ENCODE measurements at places on chromosomes 11 and 22.

DNA sequence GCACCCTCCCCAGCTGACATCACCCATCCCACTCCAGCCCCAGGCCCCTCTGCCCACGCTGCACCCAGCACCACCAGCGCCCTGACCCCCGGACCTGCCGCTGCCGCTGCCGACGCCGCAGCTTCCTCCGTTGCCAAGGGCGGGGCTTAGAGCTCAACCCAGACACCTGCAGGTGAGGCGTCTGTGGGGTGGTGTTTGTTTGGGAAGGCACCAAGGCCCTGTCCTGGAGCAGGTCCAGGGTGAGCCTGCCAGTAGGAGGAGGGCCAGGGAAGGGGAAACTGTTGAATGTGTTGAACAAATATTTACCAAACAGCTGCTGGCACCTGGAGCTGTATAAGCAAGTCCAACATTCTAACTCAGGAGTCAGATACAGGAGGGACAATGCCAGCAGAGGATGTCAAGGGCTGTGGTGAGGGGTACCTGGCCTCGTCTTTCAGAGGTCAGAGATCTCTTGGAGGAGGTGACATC is 3.1 kb downstream of the VEGFB start:
- no peak for DNase-seq

DNA sequence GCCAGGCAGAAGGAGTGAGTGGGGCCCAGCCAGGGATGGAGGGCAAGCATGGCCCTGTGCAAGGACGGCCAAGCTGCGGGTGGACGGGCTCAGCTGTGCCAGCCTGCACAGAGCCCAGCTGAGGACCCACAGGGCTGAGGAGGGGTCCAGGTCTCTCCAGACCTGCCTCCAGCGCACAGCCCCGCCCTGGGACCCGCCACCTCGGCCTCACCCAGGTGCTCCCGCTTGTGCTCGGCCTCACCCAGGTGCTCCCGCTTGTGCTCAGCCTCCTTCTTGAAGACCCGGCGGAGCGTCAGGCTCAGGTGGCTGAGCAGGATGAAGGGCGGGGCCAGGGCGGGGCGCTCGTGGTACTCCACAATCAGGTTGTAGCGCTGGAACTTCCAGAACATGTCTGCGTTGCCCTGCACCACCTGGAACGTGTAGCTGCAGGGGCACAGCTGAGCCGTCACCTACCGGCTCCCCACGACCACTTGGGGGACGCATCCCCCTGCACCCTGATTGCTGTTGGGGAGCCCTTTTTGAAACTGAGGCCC is 6.4 kb downstream of the TSSC4 start:
- no peak for DNase-seq

DNA sequence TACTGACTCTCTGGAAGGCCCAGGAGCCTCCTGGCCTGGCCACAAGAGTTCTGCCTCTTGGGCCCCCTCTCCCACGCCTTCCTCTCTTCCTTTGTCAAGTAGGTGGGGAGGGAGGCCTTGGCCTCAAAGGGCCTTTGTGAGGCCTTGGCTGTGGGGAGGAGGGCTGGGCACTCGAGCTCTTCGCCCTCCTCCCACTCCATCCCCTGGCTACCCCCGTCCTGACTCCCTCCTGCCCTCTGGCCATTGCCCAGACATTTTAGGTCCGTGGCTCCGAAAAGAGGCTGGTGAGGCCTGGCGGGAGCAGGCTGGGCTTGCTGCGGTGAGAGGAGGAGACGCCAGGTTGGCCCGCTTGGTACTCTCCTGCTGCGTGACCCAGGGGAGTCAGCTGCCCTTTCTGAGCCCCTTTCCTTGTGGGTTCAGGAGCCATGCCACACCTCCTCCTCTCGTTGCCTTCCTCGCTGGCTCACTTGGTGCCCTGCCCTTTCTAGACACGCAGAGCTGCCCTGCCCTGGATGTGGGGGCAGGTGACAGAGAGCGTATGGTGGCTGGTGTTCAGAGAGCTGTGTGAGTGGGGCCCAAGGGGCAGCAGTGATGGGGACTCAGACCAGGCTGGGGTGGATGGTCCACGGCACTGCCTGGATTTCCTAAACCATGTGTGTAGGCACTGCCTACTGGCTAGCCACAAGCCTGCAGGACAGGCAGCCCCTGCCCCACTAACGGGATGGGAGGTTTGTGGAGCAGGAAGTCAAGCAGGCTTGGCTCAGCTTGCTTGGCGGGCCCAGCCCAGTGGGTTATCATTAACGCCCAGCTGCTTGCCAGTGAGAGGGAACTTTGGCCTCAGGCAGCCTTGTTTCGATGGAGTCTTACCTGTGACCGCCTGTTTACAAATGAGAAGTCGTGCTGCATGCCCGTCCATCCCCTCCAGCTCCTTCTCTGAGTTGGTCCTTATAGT is 15.8 kb upstream of the OMP start:
- DNase-seq, result no peak

DNA sequence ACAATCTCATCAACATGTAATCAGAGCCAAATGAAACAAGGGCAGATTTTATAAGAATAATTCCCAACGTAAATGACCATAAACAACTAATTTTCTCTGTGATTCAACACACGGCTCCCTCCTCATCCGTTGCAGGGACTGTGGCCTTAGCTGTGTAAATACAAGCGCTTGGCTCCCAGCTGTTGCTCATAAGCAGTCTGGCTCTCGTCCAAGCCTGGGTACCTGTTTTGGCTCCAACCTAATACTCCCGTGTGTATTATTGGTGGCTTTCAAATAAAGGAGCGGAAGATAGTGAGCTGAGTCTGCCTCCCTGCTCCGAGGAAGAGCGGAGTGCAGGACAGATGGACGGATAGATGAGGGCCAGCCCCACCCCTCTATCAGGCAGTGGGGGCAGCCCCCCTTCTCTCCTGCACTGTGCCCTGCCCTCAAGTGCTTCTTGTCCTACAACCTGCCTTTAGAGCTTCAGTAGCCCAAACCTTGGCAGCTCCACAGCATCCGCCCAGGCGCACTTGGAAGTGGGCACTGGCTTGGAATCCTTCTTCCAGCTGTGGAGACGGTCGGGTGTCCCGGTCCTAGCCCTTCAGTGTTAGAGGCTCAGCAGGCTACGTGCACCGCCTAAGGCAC is 670.9 kb downstream of the BRD1 start:
- DNase-seq, result no peak

GRCh38 chr22:22460635-22461034 is 47.9 kb downstream of the ZNF280B start:
- no peak for DNase-seq

DNA sequence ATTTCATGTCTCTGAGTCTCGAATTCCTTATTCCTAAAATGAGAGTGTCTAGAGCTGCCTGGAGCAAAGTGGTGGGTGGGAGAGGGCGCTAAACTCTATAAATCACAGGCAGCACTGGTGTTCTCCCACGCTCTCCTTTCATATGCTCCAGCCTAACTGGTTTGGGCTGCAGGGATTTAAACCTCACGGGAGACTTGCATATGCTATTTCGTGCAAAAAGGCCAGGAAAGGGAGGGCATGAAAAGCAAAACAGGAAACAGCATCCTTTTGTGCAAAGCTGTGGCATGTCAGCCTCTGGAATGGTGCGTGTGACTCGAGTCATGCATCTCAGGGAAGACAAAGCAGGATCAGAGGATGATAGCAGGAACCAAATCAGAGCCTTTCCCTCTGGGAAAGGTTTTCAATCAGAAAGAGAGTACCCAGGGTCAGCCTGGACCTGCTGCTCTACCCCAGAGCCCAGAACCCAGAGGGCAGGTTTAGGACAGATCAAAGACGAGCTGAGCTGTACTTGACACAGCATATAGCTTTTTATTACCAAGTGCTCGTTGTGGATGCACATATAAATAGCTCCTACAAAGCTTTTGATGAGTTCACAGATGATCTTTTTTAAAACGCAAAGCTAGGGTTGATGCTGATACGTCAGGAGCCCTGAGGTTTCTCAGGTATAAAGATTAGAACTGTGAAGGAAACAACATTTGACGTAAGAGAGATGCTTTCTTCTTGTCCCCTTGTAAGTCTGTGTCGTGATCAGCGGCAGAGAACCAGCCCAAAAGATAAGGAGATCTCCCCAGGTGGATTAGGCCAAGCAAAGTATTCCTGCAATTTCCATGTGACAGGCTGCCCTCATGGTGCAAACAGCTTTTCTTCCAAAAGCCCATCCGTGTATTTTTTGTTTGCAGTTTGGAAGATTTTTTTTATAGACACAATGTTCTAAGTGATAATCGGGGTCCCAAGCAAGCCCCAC is 46.2 kb upstream of the YWHAH start:
- DNase-seq, result no peak

GRCh38 chr22:40334899-40335298 is 11.4 kb upstream of the ADSL start:
- DNase-seq, result no peak

DNA sequence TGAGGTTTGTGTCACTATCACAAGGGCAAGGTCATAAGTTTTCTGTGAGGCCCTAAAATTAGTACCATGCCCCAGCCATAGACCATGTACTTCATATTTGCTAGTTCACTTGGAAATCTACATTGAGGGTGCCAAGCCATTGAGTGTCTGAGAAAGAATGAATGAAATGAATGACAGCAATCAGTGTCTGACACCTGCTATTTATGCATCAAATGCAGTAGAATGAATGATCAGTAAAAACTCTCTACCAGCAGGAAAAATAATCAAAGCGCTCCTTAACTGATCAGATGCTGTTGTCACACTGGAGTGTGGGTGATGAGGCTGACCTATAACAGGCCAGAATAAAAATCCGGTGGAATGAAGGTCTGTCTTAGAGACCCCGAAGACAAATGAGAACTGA is 467.9 kb upstream of the B3GAT1 start:
- DNase-seq, result no peak

DNA sequence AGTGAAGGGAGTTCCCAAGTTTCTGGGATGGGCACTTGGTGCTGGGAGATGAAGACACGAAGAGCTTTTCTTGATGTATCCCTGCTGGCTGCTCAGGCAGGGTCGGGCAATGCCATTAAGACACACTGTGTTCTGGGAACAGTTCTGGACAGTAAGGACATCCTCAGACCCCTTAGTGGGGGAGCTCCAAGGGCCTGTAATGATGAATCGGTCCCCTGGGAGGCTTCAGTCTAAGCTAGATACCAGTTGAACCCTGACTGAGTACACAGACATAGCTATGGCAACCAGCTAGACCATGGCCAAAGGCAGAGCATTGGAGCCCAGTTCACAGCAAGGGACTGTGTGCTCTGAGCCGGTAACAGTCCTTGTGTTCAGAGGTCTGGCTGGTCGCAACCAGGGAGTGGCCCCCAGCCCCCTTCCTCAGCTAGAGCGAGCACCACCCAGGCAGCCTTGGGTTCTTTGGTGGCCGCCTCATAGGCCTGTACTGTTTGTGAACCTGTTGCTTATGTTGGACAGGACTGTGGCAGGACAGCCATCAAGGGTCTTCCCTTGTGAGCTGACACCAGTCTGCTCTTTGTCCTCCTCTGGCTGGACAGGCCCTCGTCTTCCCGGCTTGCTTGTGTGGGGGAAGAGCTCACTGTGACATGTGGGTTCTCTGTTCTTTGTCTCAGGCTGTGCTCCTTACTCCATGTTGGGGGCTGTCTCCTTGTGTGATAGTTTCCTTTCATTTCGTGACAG is 25.0 kb downstream of the MED15 start:
- DNase-seq, result no peak

GRCh38 chr11:50037251-50037650 is 4.6 kb downstream of the OR4C45 start:
- DNase-seq, result no peak

GRCh38 chr22:28333088-28333487 is 346.6 kb downstream of the TTC28 start:
- DNase-seq, result no peak

- no peak for DNase-seq
Observed at GRCh38 chr11:110035357-110035756, 57.8 kb upstream of the ZC3H12C start.

- DNase-seq, result no peak
Observed at GRCh38 chr22:31286360-31287255, 5.7 kb downstream of the PIK3IP1 start.

DNA sequence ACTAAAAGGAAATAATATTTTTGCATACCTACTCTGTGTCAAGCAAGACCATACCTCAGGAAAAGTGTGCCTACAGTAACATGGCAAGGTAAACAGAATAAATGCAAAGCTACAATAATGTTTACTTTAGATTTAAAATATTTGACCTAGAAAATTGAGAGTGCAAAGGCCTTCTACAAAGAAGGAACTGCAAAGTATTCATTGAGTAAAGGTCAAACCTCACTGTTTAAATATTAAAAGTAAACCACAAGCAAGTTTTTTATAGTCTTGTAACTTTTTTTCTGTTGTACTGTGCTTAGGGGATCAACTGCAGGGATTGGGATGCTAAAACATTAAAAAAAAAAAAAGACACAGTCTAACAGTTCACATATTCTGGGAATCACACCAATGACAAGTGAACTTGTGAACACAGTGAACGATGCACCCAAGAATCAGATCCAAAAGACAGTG is 48.8 kb downstream of the CWF19L2 start:
- no peak for DNase-seq

DNA sequence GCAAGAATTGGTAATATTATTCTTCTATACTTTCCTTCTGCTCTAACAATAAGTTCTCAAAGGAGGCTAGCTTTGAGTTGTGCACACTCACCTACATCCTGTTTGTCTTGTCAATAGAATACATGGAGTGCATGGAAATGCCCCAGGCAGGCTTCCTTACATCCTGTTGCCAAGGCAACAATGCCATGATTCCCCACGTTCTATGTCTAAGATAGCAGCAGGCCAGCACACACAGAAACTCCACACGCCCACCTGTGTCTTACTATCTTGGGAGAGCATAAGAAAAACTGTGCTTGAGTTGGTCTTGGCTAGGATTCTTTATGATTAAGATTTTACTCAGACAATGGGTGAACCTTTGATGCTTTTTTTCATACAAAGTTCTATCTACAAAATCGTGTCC is 379.2 kb downstream of the AASDHPPT start:
- no peak for DNase-seq

GRCh38 chr11:65129649-65130441 is 4.5 kb downstream of the SYVN1 start:
- DNase-seq, result no peak
